ENCODE measurements at places on chromosomes 1 and 21. TPM values are rescaled to one million over a fixed set of nuclear protein-coding genes. Genes with fewer than 3 reads are reported as not detected.
A peak's percentile ranks its signal among the peaks of the same experiment; 100 is the strongest.

The CA14 gene
- 5.6 TPM for total RNA-seq

The C1orf116 gene
- total RNA-seq: 0.55 TPM

The ESRRG gene
- total RNA-seq: 1.4 TPM

The C4BPA gene
- total RNA-seq: 792 TPM

The GNAT2 gene
- total RNA-seq: 0.25 TPM

The RPS27 gene
- 409 TPM for total RNA-seq

The ITGB2 gene
- 13.6 TPM for total RNA-seq

The BGLAP gene
- 1.8 TPM for total RNA-seq

The TCHH gene
- 0.08 TPM for total RNA-seq

The MRPL39 gene
- 17.4 TPM for total RNA-seq

The LCE1D gene
- total RNA-seq: not detected

The SSX2IP gene
- 15.8 TPM for total RNA-seq

The PDZK1 gene
- total RNA-seq: 76.0 TPM

The FLG gene
- not detected for total RNA-seq

The TESK2 gene
- 7.0 TPM for total RNA-seq

The CFHR1 gene
- 675 TPM for total RNA-seq

The PTPRC gene
- 5.4 TPM for total RNA-seq

The AMPD1 gene
- not detected for total RNA-seq

The TCEA3 gene
- 70.9 TPM for total RNA-seq

The KLHL21 gene
- 20.0 TPM for total RNA-seq

The GJA4 gene
- 12.5 TPM for total RNA-seq

- no peak for DNase-seq
Measured at GRCh38 chr1:170885551-170885950, 49.8 kb upstream of the MROH9 start.

DNA sequence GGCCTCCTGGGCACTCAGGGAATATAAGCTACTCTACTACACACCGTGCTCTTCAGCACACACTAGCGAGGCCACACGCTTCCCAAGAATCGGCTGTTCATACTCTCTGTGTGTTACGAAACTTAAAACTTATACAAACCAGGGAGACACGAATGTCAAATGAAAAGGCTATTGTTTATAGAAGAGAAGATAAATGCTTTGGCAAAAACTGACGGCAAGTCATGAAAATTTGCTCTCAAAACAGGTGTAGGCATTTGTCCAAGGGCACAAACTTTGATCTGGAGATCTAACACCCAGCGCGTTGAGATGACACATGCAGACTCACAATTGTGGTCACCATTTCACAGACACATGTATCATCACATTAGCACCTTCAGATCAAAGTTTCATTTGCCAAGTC, 46.1 kb downstream of the USP48 start:
- no peak for DNase-seq

GRCh38 chr21:44701541-44701940, 4.6 kb downstream of the KRTAP10-12 start:
- DNase-seq: no peak

DNA sequence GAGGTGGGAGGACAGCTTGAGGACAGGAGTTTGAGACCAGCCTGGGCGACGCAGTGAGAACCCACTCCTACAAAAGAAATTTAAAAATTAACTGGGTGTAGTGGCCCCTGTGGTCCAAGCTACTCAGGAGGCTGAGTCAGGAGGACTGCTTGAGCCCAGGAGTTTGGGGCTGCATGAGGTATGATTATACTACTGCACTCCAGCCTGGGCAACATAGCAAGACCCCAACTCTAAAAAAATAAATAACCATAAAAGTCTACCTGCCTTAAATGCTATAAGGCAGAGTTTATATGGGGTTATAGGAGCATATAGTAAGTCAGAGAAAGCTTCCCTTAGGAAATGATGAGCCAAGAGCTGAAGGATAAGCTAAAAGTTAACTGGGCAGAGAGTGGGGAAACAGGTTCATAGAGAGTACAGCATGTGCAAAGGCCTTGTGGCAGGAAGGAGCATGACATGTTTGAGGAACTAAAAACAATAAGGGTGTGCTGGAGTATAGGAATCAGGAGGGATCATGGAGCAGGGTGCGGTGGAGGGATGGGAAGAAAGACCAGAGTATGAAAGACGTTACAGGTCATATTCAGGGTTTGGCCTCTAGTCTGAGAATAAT, 68.3 kb downstream of the ADSS2 start:
- DNase-seq: no peak

GRCh38 chr1:149879556-149879955, 19.8 kb upstream of the BOLA1 start:
- no peak for DNase-seq

DNA sequence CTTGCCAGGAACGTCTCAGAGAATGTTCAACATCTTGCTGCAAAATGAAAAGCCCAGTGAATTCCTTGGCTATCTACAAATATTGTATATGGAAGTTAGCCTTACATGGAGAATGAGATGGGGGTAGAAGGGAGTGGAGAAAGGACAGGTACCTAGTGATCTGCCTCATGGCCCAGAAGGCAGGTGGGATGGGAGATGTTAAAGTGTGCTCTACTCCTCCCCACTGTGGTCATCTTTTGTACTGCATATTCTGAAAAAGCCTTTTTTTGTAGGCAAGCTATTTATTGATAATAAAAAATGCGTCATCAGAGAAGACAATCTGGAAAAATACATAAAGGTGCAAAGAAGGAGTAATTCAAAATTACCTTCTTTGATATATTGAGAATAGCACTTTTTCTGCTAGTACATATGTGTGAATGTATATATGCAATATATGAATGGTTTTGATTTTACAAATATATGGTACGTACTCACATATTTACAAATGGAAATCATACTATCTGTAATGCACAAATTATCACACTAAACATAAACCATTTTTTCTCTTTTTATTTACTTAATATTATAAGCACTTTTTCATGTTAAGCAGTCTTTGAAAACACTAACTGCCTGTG, 19.1 kb upstream of the SLC5A9 start:
- no peak for DNase-seq

DNA sequence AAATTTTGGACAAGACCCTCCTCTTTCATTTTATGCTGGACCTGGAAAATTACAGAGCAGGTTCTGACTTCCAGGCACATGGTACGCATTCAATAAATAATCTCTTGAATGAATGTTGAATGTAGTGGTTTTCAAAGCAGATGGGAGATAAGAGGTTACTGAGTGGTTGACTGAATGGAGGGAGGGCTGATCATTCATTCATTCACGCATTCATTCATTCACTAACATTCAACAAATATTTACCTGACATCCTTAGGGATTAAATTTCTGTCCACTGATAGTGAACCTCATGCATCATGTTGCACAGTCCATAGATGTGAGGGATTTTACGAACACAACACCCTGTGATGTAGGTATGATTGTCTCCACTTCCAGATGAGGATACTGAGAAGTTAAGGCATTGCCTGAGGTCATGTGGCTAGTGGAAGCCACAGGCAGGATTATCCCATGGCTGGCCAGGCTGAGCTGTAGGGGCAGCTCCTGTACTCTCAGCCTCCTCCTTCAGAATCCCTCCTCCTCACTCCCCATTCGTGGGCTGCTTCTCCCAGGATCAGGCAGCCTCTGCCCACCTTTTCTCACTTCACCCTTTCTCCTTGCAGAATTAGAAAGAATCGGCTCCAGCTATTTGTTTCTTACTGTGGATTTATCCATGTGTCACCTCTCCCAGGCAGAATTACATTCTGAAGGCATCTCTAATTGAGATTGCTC, 48.4 kb upstream of the ATP5PO start:
- DNase-seq: no peak

DNA sequence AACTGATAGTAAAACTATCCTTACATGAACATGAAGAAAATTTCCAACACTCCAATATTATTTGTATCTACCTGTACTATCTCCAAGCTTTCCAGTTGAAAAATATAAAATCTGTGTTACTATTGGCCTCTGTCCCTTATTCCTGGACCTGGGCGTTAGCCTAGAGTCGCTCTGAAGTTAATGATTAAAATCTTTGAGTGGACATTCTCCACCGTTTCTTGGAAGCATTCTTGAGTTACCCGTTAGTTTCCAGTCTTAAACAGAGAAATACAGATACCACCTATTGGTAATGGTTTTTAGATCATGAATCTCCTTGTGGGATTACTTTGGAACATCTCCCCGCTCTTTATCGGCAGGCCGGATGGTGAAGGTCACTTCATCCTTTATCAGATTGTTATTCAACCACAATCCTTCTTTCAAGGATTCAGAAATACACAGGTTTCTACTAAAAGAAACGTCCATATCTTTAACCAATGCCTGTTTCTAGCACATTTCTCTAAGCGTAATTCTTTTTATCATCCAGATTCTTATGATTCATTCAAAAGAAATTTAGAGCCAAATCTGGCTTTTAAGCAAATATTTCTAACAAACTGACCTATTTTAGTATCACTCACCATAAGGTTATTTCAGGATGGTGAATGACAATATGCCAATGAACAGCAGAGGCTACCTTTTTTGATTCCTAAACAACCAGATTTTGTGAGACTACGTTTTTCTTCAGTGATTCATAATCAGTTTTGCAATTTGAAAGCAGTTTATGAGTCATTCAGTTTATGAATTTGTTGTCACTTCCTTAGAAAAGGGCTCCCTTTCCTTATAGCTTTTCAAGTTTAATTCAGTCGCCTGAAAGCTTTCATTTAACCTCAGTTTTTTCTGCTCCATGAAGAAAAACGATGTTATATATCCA, 70.2 kb upstream of the ERRFI1 start:
- DNase-seq: no peak

DNA sequence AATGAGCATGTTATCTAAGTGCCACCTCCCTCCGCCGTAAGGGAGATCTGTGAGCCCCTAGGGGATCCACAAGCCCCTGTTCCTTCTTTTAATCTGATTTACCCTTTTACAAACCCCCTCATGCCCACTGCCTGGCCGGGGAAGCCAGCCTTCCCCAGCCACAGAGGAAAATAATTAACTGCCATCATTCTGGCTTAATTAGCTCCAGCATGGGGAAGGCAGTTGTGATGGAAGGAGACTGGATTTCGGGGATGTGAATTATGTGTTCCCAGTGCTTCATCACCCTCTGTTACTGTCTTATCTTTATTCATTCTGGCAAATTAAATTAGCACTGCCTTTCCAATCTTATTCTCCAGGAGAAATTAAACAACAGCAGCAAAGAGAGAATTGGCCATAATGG, 135.8 kb downstream of the PTPRU start:
- no peak for DNase-seq

GRCh38 chr1:1157914-1158710, 15.6 kb upstream of the TTLL10 start:
- DNase-seq: no peak

DNA sequence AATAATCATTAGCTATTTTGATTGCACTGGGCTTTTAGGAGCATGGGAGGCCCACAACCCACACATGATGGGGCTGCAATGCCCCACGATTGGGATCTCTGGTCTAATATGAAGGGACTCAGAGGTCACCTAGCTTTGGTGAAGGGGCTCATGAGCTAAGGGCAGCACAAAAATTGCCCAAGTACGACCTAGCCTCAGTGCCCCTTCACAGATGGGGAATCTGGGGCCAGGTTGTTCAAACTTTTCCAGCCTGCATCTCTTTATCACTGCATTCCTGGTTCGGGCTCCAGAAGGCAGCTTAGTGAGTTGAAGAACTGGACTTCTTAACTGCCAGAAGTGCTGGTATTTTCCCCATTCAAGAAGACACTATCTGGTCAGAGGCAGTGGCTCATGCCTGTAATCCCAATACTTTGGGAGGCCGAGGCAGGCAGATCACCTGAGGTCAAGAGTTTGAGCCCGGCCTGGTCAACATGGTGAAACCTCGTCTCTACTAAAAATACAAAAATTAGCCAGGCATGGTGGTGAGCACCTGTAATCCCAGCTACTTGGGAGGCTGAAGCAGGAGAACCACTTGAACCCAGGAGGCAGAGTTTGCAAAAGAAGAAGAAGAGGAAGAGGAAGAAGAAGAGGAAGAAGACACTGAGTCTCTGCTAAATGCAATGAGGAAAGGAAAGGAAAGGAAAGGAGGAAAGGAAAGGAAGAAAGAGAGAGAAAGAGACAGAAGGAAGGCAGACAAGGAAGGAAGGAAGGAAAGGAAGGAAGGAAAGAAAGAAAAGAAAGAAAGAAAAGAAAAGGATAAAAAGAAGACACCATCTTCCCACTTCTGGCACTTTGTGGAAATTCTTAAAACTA, 258.5 kb upstream of the IRF2BP2 start:
- DNase-seq: no peak

- DNase-seq: no peak
Measured at GRCh38 chr1:42927274-42927841, 31.3 kb downstream of the SLC2A1 start.

DNA sequence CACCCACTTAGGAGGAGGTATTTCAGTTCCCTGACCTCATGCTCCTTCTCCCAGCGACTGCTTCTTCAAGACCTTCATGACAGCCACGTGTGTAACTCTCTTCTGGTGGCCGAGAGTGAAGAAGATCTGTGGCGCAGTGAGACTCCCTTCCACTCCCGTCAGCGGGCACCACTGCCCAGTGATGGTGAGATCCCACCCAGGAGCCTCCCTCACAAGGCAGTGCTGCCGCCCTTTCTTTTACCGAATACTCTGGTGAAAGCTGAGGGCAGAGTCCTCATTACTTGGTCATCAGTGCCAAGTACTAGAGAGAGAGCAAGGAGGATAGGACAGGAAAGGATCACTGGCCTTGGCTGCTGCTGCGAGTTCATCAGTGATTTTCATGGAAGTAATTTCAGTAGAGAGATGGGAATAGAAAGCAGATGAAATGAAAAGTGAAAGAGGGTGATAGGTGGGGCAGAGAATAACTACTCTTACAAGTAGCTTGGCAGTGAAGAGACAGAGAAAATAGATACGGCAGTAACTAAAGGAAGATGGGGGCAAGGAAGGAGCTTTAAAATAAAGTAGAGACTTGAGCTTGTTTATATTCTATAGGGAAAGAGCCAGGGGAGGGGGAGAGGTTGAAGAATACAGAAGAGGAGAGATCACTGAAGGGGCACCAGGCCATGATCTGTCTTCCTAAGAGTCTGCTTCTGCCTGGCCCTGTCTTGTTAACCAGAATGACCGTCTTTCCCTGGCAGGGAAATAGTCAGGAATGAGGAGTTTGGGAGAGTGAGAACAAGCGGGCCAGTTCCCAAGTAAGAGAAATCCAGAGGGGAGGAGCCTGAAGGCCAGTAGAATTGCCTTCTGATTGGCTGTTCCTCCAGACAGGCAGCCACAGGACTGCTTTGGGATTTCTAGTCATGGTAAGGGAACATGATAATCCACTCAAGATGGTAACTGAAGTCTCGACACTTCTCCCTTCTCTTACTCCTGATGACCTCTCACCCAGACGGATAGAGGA, 18.3 kb downstream of the HYI start:
- peak; percentile 40 for DNase-seq

DNA sequence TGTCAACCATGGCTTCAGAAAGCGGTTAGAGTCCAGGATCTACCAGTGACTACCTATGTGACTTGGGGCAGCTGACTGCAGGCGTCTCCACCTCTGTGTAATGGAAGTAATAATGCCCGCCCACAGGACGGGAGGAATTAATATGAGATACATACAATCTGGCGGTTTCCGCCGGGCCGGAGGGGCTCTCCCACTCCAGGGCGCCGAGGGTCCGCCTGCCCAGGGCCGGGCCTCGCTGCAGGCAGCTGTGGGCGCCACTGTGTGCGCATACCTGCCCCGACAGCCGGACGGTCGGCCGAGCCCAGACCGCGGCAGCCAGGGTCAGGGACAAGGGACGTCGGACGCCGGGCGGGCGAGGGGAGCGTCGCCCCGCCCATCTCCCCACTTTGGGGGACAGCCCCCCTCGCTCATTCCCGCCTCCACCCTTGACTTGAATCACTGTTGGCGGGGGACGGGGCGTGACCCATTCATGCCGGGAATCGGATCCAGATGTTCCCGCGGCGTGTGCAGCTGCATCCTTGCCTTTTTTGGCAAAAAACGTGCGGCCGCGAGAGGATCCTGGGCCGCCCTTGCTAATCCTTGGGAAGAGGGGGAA, 6.0 kb upstream of the SF3A3 start:
- no peak for DNase-seq

- no peak for DNase-seq
Measured at GRCh38 chr21:41578716-41579115, 70.8 kb upstream of the TMPRSS2 start.
